Foreskin fibroblast (primary cell): ENCODE measurements at places on chromosomes 3 and 15.

GRCh38 chr3:131540143-131540542 is 37.4 kb upstream of the MRPL3 start:
- DNase-seq, result peak; percentile 45

- no peak for DNase-seq
These were observed 21.3 kb upstream of the CCR4 start for GRCh38 chr3:32930161-32930560.

DNA sequence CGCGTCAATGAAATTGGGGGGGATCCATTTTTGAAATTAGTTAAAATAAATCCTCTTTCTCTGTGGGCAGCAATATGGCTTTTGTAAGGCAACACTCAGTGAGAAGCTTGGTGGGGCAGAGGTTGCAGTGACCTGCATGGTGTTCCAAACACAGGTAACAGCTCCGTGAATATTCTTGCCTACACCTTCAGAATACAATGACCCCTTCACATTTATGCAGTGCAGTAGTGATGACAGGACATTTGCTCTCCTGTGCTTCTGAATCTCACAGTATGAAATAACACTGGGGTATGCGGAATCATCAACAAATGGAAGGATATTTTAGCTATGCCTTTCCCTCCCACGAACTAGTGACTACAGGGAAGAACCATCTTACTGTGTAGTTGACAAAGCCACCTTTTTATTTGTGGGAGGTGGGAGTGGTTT is 6.9 kb downstream of the AHSG start:
- no peak for DNase-seq

GRCh38 chr3:193903966-193904365 is 232.0 kb upstream of the HES1 start:
- DNase-seq, result no peak
